ENCODE measurements at places on chromosomes 11 and 22. TPM values are rescaled to one million over a fixed set of nuclear protein-coding genes. Genes with fewer than 3 reads are reported as not detected.

- DNase-seq: no peak
Measured at GRCh38 chr11:110470716-110471115, 41.0 kb downstream of the FDX1 start.

The TMPRSS5 gene
- 17.2 TPM for total RNA-seq

- DNase-seq: no peak
Measured at GRCh38 chr11:45144126-45145082, 2.0 kb upstream of the PRDM11 start.

DNA sequence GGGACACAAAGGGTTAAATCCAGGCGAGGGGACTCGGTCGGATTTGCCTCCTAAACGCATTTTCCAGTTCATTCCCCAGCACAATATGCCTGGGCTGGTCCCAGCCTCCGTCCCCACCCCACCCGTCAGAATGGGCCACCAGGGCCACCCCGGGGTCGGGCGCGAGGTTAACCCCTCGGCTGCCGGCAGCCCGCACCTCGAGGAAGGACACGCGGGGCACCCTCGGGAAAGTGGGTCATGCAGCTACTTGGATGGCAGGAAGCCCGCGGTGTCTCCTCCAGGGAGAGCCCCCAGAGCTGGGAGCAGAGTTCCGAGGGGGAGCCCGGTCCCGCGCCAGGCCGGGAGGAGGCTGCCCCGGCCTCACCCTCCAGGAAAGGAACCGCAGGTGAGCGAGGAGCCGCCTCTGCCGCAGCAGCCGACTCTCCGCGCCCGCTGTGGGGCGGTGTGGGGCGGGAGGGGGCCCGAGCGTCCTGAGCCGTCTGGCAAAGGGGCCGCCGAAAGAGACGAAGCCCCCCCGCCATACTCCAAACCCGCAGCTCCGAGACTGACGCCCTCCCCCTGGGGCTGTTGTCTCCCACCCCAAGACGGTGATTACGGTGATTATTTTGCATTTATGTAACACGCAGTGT, 1.4 kb downstream of the NECTIN1 start:
- no peak for DNase-seq

- no peak for DNase-seq
Measured at GRCh38 chr11:44848963-44849350, 101.7 kb downstream of the TP53I11 start.

- no peak for DNase-seq
Measured at GRCh38 chr11:111585371-111585770, 16.9 kb upstream of the SIK2 start.

The OR4C12 gene
- not detected for total RNA-seq

The RFPL3 gene
- not detected for total RNA-seq

The RAB39A gene
- 10.8 TPM for total RNA-seq

DNA sequence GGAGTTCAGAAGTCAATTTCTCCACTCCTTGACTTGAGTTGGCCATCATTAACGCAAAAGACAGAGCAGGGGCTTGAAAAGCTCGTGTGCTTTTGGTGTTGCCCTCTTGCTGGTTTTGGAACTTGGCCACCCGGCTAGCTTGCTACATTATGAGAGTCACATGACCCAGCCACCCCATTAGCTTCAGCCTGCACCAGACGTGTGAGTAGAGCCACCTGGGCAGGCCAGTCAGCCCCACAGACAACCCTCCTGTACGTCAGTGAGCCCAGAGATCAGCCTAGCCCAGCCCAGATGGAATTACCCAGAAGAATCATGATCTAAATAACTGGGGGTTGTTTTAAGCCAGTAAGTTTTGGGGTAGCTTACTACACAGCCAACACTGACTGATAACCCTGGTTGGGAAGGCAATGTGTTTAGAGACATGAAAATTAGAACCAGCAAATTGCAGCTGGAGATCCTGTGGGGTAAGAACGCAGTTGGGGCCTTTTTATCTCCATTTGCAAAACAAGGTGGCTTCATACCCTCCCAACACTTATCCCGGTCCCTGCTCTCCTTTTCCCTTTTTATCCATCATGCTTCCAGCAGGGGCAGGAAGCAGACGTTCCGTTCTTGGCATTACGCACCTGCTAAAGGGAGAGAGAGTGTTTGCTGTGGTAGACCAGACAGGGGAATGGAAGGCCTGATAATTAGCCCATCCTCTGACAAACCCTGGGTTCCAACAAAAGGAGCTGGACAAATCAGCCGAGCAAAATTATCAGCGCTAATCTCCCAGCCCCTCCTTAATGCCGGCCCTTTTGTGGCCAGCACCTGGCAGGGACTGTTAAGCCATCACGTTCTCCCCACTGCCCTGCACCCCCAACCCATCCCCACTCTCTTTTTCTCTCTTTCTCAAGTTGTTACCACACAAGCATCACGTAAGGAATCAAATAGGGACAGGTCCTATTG, 548.7 kb upstream of the CADM1 start:
- no peak for DNase-seq

The OR52J3 gene
- not detected for total RNA-seq

Data from dorsolateral prefrontal cortex (tissue), 122 donors.